ENCODE measurements at places on chromosomes 13 and 19.

GRCh38 chr13:88142653-88143052 lies 471.5 kb downstream of the SLITRK5 start:
- DNase-seq = no peak

GRCh38 chr13:48037346-48038173 lies at the start of gene NUDT15:
Gene NUDT15, plus strand, starts transcription at chr13:48037726. Its CDS starts 21 bp downstream, at chr13:48037747.
- peak; percentile 97 for DNase-seq

DNA sequence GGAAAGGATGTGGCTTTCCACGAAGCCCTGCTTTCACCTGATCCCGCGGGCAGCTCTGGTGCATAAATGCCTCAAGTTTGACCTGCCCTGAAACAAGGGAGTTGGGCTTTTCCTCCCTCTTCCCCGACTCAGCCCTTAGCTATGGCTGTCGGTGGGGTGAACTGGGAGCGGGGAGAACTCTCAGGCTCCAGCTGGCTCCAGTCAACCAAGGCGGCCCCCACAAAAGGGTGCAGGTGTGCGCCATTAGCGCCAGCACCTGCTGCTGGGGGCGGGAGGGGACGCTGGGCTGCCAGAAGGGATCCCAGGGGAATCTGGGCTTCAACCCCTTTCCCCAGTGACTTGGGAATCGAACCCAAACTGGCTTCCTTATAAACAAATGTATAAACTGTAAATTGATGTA lies 7.1 kb upstream of the DHRS12 start:
- no peak for DNase-seq

- DNase-seq = peak; percentile 51
These were observed 32.3 kb upstream of the FGF9 start for GRCh38 chr13:21638319-21639282.

DNA sequence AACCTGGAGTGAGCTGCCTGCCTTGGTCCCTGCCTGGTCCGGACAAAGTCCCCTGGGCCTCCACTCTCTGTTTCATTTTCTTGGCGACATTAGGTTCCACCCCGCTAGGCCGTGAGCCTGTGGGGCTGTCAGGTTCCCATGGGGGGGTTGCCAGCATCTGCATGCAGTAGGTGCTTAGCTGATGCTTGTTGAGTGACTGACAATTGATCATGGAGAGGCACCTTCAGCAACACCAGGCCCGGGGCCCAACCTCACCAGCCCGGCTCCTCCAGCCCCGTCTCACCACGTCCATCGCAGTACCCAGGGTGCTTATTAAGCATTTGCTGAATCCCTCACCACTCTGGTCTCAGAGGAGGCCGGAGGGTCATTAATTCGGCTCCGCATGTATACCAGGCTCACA lies 13.4 kb downstream of the MISP start:
- DNase-seq = no peak

DNA sequence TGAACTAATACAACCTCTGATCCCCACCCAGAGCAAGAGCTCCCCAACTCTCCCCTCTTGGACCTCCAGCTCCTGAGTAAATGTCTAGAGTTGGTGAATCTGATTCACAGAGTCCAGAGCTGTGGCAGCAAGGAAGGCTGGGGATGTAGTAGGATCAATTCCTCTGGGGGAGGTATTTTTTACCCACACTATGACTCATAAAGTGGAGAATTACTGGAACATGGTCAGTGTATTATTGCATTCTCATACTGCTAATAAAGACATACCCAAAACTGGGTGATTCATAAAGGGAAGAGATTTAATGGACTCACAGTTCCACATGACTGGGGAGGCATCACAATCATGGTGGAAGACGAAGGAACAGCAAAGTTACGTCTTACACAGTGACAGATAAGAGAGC lies 496.7 kb downstream of the EFNB2 start:
- DNase-seq = peak; percentile 81

GRCh38 chr13:50386541-50387050 lies 371.4 kb downstream of the KCNRG start:
- DNase-seq = peak; percentile 32

GRCh38 chr19:10420444-10421239 lies at the start of gene PDE4A:
Gene PDE4A, plus strand, starts transcription at chr19:10420538. Its CDS starts 227 bp downstream, at chr19:10420765.
- peak; percentile 13 for DNase-seq

- no peak for DNase-seq
These were observed 84.3 kb downstream of the FGF14 start for GRCh38 chr13:102317593-102317992.

DNA sequence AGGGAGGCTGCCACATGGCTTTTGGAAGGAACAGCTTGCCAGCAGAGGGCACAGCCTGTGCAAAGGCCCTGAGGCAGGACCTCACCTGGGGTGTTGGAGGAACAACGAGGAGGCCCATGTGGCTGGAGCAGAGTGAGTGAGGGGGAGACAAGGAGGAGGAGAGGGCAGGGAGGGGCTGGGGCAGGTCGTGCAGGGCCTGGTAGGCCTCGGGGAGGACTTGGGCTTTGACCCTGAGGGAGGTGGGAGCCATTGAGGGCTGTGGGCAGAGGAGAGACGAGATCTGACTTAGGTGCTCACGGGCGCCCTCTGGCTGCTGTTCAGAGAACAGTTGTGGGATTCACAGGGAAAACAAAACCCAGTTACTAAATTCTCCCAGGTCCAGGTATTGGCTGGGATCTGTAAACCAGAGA lies 25.2 kb downstream of the ZNRF4 start:
- DNase-seq = peak; percentile 35

DNA sequence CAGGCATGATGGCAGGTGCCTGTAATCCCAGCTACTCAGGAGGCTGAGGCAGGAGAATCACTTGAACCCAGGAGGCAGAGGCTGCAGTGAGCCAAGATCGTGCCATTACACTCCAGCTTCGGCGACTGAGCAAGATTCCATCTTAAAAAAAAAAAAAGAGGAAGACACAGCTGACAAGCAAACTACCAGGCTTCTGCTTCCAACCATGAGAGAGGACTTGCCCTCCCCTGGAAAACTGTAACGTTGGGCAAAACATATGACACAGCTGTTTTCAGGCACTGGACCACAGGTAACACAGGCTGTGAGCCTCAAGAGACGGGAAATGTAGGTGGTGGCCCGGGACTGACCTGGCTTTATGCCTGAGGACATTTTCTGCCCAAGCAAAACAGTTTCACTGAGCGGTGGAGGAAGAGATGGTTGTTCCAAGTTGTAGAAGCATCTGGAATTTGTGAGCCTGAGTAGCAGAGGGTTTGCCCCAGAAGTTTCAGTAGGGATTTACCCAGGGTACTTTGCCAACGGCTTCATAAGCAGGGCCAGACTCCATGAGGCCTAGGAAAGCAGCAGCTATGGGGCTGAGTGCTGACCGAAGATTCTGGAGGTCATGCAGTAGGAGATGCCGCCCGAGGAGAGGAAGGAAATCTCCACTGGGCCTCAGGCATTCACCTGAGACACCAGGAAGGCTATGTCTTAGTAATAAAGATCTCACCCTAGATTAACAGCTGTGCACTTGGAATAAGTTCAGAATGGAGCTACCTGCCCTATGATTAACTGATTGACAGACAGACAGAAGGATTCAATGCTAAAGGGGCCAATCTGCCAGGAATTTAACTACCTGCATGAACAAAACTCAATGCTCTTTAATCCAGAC lies 88.0 kb downstream of the ABCC4 start:
- no peak for DNase-seq

DNA sequence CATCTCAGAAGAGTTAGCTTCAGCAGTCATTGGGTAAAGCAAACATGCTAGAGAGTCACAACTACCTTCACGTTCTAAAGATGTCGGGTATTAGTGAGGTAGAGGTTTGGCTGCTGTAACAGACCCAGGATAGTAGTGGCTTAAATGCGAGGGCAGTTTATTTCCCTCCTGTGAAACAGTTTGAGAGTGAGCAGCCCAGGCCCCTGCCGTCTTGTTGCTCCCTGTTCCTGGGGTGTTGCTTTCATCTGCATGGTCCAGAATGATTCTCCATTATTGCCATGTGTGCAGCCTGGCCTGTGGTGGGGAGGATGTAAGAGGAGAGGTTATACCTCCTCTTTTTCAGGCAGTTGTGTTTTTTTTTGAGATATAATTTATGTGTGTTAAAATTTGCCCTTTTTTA lies 63.7 kb downstream of the SIPA1L3 start:
- no peak for DNase-seq

GRCh38 chr13:29230299-29230845 lies 365.1 kb downstream of the SLC7A1 start:
- DNase-seq = no peak

GRCh38 chr13:100230769-100231149 lies 141.9 kb downstream of the PCCA start:
- DNase-seq = no peak

- DNase-seq = no peak
These were observed 25.0 kb downstream of the KLF2 start for GRCh38 chr19:16349551-16350152.

GRCh38 chr13:96200810-96201209 lies 110.9 kb downstream of the HS6ST3 start:
- DNase-seq = no peak

DNA sequence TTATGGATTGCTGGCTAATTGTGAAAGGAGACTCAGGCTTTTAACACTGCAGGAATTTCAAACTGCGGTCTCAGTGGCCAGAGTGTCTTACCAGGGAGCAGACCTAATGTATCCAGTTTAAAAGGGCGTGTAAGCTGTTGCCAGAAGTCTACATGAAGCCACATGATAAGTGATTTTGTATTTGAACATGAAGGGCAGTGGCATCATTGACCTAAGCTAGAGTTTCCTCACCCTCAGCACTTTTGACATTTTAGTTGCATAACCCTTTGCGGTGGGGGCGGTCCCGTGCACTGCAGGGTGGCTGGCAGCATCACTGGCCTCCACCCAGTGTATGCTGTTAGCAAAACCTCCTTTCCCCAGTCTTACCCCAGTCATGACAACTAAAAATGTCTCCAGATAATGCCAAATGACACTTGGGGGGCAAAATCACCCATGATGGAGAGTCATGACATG lies 23.7 kb upstream of the GPR18 start:
- peak; percentile 48 for DNase-seq

GRCh38 chr13:101025925-101026324 lies 351.3 kb upstream of the TMTC4 start:
- DNase-seq = no peak

- DNase-seq = no peak
These were observed 1433.0 kb downstream of the UQCRFS1 start for GRCh38 chr19:27779954-27780353.

DNA sequence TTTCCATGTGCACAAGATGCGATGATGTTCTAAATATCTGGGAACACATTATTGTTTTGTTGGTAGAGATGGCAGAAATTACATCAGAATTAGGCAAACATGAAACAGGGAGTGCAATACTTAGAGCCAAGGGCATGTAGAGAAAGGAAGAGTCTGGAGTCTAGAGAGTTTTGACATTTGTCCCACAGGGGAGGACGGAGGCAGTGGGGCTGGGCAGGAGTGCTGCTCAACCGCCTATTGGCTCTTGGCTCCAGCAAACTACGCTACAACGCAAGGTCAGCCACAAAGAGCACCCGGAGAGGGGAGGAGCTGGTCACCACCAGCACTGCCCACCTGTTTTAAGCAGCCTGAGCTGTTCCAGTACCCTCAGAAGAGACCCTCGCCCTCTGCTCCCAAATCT lies 108.3 kb downstream of the ABCC4 start:
- no peak for DNase-seq

DNA sequence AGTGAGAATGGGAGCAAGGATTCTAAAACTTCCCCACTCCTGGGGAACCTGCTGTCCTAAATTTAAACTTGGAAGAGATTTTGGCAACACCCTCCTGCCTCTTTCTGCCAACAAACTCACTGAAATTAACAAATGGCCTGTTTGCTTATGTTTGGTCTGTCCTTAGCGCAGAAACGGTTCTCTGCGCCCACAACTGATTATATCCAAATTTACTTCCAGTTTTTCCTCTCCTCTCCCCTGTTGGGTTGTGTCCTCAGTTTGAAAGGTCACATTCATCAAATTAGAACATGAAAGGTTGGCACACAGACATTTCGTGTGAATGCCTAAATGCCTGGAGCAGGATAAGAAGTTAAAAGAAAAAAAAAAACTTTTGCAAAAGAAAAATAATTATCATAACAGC lies 56.4 kb upstream of the MRI1 start:
- DNase-seq = no peak

- no peak for DNase-seq
These were observed 64.9 kb upstream of the MED4 start for GRCh38 chr13:48159826-48160225.

DNA sequence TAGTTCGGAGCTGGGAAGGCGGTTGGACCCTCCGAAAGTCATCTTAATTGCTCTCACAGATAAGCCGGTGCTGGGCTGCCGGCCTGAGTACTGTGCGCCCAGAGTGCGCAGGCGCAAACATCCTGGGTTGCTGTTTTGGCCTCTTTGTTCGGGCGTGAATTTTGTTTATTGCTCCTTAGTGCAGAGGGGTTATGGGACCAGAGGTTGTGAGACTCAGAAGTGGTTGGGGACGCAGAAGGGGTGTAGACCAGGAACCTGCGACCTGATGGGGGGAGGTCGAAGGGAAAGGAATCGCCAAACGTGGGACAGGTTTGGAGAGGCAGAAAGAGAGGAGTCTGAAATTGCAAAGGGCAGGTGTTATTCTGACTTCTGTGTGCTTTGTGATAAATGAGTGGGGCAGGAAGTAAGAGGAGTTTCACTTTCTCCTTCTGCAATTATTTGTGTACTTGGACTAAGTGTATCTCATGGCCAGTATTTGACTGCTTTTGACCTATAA lies 607 bp upstream of the ZNF566 start:
- DNase-seq = peak; percentile 91

DNA sequence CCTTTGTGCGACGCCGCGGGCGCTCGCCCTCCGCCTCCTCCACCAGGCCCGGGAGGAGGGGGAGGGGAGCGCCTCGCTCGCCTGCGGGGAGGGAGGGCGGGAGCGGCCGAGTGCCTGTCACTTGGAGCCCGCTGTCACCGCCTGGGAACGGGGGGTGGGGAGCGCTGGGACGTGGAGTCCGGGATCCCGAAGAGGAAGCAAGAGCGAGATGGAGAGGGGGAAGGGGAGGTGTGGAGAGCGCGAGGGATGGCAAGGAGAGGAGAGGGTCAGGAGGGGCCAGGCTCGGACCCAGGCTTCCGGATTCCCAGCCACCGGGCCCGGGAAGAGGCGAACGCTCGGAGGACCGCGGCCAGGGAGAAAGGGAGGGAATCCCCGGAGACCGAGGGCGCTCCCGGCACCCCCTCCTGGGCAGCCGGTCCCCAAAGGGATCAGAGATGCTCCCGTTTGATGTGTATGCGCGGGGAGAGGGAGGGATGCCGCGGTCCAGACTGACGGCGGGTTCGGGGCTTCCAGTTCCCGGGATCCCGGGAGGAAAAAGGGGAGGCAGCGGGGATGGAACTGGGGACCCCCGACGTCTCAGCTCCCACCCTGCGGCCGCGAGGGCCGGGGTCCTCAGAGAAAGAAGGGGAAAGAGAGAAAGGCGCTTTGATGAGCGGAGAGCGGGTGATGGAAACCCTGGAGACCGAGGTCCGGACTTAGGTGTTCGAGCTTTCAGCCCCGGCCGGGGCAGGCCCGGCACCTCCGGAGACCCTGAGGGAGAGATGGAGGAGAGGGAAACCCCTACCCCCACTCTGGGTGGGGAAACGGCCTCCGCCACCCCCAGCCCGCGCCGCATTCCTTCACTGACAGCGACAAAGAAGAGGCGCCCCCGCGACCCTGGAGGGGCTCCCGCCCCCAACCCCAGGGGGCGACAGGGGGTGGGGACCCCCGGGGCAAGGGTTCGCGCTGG lies 4.7 kb upstream of the DPF1 start:
- no peak for DNase-seq

Measured in AG08395 (cell line).